ENCODE measurements at places on chromosomes 5 and 9. TPM values are rescaled to one million over a fixed set of nuclear protein-coding genes. Genes with fewer than 3 reads are reported as not detected.

Gene CCDC152
- not detected for total RNA-seq

Gene CORO2A
- 1.5 TPM for total RNA-seq

Gene TLX3
- not detected for total RNA-seq

Gene FPGS
- total RNA-seq = 49.1 TPM

Gene IGIP
- total RNA-seq = 0.97 TPM

Gene CDX1
- total RNA-seq = not detected

Gene STPG3
- total RNA-seq = not detected

Gene GARIN3
- total RNA-seq = not detected

Gene CFAP90
- 0.70 TPM for total RNA-seq

Gene SLC36A3
- total RNA-seq = not detected

Gene TRPM6
- total RNA-seq = 2.5 TPM

Gene GADD45G
- 0.21 TPM for total RNA-seq

Gene IL33
- 0.27 TPM for total RNA-seq

Gene SCGB3A2
- total RNA-seq = not detected

Gene EQTN
- total RNA-seq = not detected

Gene CCL27
- total RNA-seq = not detected

Gene SLCO6A1
- not detected for total RNA-seq

Gene CER1
- not detected for total RNA-seq

Gene ZFP37
- total RNA-seq = 2.5 TPM

Gene TEX48
- not detected for total RNA-seq

Gene LCNL1
- total RNA-seq = 0.13 TPM

Measured in A549 treated with Hydrocortisone at 1 μM for 4 hours (cell line).